Chondrocyte (in vitro differentiated cells): ENCODE measurements at places on chromosomes 7 and 10. TPM values are rescaled to one million over a fixed set of nuclear protein-coding genes. Genes with fewer than 3 reads are reported as not detected.

Gene PARP12
- 6.8 to 9.8 TPM (median 8.7 TPM) in 3 replicates for total RNA-seq

- no peaks in the 10 kb centered on the region for H3K27me3 ChIP-seq
- peak overlapping the region; percentile 47 for H3K27ac ChIP-seq
- H3K36me3 ChIP-seq: peaks cover 2% of the 10 kb centered on the region
- H3K4me1 ChIP-seq: peaks cover 57% of the 10 kb centered on the region
Observed at GRCh38 chr7:139370301-139370942, 10.7 kb downstream of the LUC7L2 start.

Gene FLNC
- 72.3 to 119 TPM (median 118 TPM) in 3 replicates for total RNA-seq

- H3K4me3 ChIP-seq: no peak overlapping the region
- H3K36me3 ChIP-seq: no peaks in the 10 kb centered on the region
- no peak overlapping the region for H3K27ac ChIP-seq
- DNase-seq: no peak
- H3K27me3 ChIP-seq: no peaks in the 10 kb centered on the region
Observed at GRCh38 chr7:79199266-79199665, 254.2 kb downstream of the MAGI2 start.

Gene AGR3
- total RNA-seq: not detected in 3 replicates

DNA sequence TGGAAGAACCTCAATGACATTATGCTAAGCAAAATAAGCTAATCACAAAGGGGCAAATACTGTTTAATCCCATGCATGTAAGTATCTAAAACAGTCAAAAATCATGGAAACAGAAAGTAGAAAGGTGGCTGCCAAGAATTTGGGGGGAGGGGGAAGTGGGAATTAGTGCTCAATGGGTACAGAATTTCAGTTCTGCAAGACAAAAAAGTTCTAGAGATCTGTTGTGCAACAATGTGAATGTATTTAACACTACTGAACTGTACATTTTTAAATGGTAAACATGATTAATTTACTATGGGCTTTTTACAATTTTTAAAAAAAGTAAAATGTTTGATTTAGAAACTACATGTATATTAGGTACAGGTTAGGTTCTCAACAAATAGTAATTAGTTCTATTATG lies 11.9 kb downstream of the EZH2 start:
- H3K27me3 ChIP-seq: no peaks in the 10 kb centered on the region
- no peak for DNase-seq
- H3K4me3 ChIP-seq: no peak overlapping the region
- H3K27ac ChIP-seq: no peak overlapping the region
- H3K36me3 ChIP-seq: peaks cover 5% of the 10 kb centered on the region

DNA sequence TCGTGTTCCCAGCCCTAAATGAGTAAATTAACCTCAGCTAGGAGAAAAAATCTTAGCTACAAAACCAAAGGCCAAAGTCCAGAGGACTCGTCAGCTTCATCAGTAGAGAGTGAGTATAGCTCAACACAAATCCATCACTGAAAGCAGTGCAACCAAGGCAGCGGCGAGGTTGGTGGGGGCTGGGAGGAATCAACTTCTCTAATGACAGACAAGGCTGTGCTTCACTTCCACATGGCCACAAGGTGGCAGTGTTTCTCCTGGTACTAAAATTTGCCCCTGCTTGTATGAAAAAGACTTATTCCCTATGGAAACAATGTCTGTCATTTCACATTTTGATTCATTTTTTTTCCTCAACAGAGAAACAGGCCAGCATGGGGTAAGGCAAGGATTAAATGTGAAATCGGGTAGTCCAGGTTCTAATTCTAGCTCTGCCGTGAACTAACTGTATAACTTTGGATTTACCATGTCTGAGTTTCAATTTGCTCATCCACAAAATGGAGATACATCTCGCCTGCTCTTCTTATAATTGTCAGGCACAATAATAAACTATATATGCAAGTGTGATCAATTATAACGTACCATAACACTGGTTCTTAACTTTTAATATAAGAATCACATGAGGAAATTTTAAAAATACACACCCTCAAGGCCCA lies 39.3 kb downstream of the FAS start:
- no peak overlapping the region for H3K27ac ChIP-seq
- peaks cover 4% of the 10 kb centered on the region for H3K27me3 ChIP-seq
- no peak overlapping the region for H3K4me3 ChIP-seq
- peaks cover 2% of the 10 kb centered on the region for H3K36me3 ChIP-seq

GRCh38 chr10:103166523-103166922 lies 26.5 kb downstream of the NT5C2 start:
- H3K36me3 ChIP-seq: peaks cover 13% of the 10 kb centered on the region
- peaks cover 6% of the 10 kb centered on the region for H3K4me1 ChIP-seq
- no peak overlapping the region for H3K4me3 ChIP-seq
- H3K27ac ChIP-seq: no peak overlapping the region

- no peak overlapping the region for H3K4me3 ChIP-seq
- no peak for DNase-seq
- no peaks in the 10 kb centered on the region for H3K4me1 ChIP-seq
- H3K27ac ChIP-seq: no peak overlapping the region
Observed at GRCh38 chr7:78413568-78413967, 615.0 kb downstream of the PHTF2 start.

Gene MET
- 22.0 to 25.1 TPM (median 23.6 TPM) in 3 replicates for total RNA-seq

GRCh38 chr10:99004738-99005137 lies 230.9 kb downstream of the HPSE2 start:
- DNase-seq: no peak
- H3K4me1 ChIP-seq: no peaks in the 10 kb centered on the region
- no peaks in the 10 kb centered on the region for H3K27me3 ChIP-seq
- no peak overlapping the region for H3K27ac ChIP-seq
- H3K36me3 ChIP-seq: no peaks in the 10 kb centered on the region
- H3K4me3 ChIP-seq: no peak overlapping the region

DNA sequence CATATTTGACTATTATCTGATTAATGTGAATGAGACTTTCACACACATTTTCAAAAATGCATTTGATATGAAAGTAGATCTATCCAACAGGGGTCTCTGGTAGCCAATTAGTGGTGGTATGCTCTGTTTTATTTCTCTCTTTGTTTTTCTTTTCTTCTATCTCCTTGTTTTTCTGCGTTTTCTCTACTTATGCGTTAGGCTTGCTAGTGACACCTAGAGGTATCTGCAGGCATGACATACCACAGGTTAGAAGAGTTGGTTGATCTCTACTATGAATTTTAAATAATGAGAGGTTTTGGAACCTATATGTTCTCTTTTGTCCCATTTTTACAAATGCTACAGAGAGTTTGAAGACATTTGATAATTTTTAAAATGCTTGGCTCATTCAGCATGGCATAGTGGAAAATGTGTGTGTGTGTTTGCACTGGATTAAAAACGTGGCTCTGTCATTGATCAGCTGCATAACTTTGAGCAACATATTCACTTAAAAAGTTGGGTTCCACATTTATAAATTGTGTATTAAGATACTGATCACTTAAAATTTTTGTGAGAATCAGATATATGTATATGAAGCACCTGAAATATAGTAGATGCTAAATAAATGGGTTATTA lies 28.1 kb upstream of the PLXDC2 start:
- H3K27me3 ChIP-seq: no peaks in the 10 kb centered on the region
- H3K4me3 ChIP-seq: no peak overlapping the region
- no peak overlapping the region for H3K27ac ChIP-seq

Gene IDE
- 42.0 to 57.5 TPM (median 44.6 TPM) in 3 replicates for total RNA-seq

Gene SDK1
- 9.5 to 12.2 TPM (median 10.9 TPM) in 3 replicates for total RNA-seq

- DNase-seq: no peak
- H3K27me3 ChIP-seq: no peaks in the 10 kb centered on the region
- H3K4me1 ChIP-seq: peaks cover 17% of the 10 kb centered on the region
- no peak overlapping the region for H3K27ac ChIP-seq
- H3K36me3 ChIP-seq: peaks cover 1% of the 10 kb centered on the region
Observed at GRCh38 chr7:22611758-22612079, 111.7 kb upstream of the STEAP1B start.

DNA sequence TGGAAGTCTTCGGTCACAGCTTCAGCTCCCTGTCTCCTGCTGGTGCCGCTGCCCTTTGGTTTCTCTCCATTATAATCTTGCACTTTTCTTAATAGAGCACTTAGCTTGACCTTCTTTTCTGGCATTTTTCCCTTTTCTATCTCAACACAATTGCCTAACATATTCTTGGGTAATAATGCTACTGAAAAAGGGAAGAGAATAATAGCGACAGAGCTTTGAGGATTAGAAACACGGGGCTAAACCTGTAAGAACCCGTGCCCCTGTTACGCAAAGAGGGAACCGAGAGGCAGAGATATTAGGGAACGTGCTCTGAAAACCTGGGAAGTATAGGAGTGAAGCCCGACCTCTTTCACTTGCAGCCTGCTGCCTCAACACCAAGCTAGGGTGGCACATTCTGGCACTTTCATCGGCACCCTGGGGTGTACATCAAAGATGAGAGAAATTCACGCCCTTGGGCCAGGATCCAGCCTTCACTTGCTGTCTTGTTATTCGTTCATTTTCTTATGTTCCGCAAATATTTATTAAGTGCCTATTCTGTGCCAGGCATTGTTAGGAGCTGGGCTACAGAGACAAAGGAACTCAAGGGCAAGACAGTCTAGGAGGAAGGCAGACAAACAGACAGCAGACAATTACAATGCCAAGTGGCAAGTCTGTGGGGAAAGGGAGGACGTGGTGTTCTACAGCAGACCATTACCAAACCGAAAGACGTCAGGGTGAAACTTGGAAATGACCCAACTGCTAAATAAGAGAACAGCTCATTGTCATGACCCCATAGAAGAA lies 33.0 kb upstream of the GALNTL5 start:
- H3K4me3 ChIP-seq: no peak overlapping the region
- no peak overlapping the region for H3K27ac ChIP-seq
- peaks cover 29% of the 10 kb centered on the region for H3K27me3 ChIP-seq
- H3K4me1 ChIP-seq: peaks cover 8% of the 10 kb centered on the region
- no peaks in the 10 kb centered on the region for H3K36me3 ChIP-seq

DNA sequence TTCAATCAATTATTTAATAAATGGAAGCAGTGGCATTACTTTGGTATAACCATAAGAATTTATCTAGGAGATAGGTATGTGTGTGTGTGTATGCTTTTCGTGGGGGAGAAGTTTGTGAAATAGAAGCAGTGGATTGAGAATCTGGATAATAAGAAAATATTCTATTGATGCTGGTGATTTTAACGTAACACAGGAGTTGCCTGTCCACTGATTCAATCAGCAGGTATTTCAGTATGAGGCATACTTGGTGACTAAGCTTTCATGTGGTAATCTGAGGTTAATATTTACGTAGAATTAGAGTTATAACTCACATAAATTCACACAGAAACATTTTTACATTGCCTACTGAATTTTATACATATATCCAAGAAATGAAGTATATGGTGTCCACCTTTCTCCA lies 568.0 kb downstream of the ZWINT start:
- no peak for DNase-seq
- H3K4me1 ChIP-seq: no peaks in the 10 kb centered on the region
- no peaks in the 10 kb centered on the region for H3K36me3 ChIP-seq
- no peak overlapping the region for H3K27ac ChIP-seq
- no peak overlapping the region for H3K4me3 ChIP-seq

DNA sequence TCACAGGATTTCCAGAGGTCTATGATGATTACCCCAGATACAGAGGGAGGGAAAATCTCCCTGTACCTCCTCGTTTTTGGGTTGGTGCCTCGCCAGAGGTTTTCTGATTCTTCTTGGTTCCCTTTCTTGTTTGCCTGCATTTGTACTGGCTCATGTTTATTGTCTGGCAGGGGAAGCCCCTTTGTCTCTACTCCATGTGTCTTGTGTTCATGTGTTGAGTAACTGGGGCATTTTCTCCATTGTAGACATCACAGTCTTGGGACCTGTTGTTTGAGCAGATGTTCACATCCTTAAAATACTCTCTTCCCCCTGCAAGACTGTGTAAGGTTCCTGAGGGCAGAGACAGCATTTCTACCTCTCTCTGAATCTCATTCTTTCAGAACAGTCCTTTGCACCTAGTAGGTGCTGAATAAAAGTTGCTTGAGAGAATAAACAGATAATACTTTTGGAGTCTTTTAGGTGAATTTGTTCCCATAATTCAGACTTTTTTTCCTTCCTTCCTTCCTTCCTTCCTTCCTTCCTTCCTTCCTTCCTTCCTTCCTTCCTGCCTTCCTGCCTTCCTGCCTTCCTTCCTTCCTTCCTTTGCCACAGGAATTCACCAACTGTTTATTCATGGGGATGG lies 25.1 kb downstream of the CDK14 start:
- no peaks in the 10 kb centered on the region for H3K27me3 ChIP-seq
- H3K4me1 ChIP-seq: peaks cover 61% of the 10 kb centered on the region
- no peaks in the 10 kb centered on the region for H3K36me3 ChIP-seq
- no peak for DNase-seq
- H3K4me3 ChIP-seq: no peak overlapping the region

GRCh38 chr10:101103430-101103829 lies 27.7 kb upstream of the TLX1 start:
- H3K27ac ChIP-seq: no peak overlapping the region
- no peak overlapping the region for H3K4me3 ChIP-seq
- no peaks in the 10 kb centered on the region for H3K4me1 ChIP-seq
- H3K36me3 ChIP-seq: no peaks in the 10 kb centered on the region
- DNase-seq: no peak

- DNase-seq: no peak
- no peaks in the 10 kb centered on the region for H3K4me1 ChIP-seq
- H3K27ac ChIP-seq: no peak overlapping the region
- H3K36me3 ChIP-seq: peaks cover 2% of the 10 kb centered on the region
- no peaks in the 10 kb centered on the region for H3K27me3 ChIP-seq
Observed at GRCh38 chr10:20970044-20970443, 72.9 kb upstream of the NEBL start.

Gene GRM8
- not detected in 3 replicates for total RNA-seq

Gene ADIRF
- total RNA-seq: 0.54 to 0.65 TPM in 2 of 3 replicates, not detected in the other

DNA sequence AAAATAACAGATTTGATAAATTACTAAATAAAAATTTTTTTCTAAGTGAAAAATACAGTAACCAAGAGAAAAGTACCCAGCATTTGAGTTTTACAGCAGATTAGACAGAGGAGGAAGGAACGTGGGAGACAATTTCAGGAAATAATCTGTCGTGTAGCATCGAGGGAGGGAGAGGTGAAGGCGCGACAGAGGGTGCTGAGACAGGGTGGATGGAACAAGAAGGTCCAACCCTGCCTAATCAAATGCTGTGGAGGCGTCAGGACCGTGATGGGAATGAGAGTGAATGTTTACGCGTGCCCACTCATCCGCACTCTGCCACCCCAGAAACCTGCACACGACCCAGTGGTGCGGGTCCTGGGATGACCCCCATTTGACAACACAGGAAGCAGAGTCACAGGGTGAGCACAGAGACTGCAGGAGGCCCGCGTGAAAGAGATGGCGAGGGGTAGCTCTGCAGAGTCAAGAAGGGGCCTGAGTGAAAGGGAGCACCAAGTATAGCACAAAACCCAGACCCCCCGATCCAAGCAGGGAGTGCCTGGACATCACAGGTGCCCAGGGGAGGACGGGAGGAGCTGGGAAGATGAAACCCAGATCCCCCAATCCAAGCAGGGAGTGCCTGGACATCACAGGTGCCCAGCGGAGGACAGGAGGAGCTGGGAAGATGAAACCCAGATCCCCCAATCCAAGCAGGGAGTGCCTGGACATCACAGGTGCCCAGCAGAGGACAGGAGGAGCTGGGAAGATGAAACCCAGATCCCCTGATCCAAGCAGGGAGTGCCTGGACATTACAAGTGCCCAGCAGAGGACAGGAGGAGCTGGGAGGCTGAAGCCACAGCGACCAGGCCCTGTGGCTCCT lies 558.9 kb downstream of the DNAJB6 start:
- H3K4me3 ChIP-seq: no peak overlapping the region
- H3K27ac ChIP-seq: no peak overlapping the region
- peaks cover 3% of the 10 kb centered on the region for H3K27me3 ChIP-seq
- no peaks in the 10 kb centered on the region for H3K4me1 ChIP-seq

Gene SPDYE5
- not detected in 3 replicates for total RNA-seq

Gene SPDYE16
- 0.36 TPM in 1 of 3 replicates, not detected in the others for total RNA-seq

Gene ADRB1
- 0.07 to 0.65 TPM (median 0.15 TPM) in 3 replicates for total RNA-seq
